ENCODE measurements at places on chromosomes 13 and 19. TPM values are rescaled to one million over a fixed set of nuclear protein-coding genes. Genes with fewer than 3 reads are reported as not detected.

UGGT2 gene
- not detected for polyA plus RNA-seq

SPIB gene
- 0.52 TPM for polyA plus RNA-seq

ZNF836 gene
- 17.1 TPM for polyA plus RNA-seq

GRCh38 chr19:23071147-23071511 lies 45.7 kb upstream of the ZNF730 start:
- H3K27me3 ChIP-seq = no peaks in the 10 kb centered on the region
- no peak overlapping the region for H3K4me3 ChIP-seq
- no peak for DNase-seq
- H3K27ac ChIP-seq = no peak overlapping the region
- no peaks in the 10 kb centered on the region for H3K4me1 ChIP-seq

GRCh38 chr19:49338691-49339300 lies 3.6 kb downstream of the CD37 start:
- H3K36me3 ChIP-seq = peaks cover 14% of the 10 kb centered on the region
- H3K4me1 ChIP-seq = peaks cover 33% of the 10 kb centered on the region
- no peak overlapping the region for H3K27ac ChIP-seq
- no peaks in the 10 kb centered on the region for H3K27me3 ChIP-seq
- H3K4me3 ChIP-seq = no peak overlapping the region
- no peak for DNase-seq

DNA sequence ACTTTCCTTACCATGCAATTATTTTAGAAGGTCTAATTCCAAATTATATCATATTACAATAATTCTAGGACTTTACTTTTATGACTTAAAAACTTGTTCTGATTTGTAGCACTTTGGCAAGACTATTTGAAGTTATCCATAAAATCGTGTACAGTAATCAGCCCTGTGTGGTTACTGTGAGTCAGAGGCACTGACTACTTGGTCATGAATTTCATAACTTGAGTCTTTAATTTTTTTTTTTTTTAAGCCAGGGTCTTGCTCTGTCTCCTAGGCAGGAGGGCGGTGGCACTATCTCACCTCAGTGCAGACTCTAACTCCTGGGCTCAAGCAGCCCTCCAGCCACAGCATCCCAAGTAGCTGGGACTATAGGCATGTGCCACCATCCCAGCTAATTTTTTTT lies 1319.2 kb upstream of the SLC10A2 start:
- H3K4me1 ChIP-seq = no peaks in the 10 kb centered on the region
- H3K4me3 ChIP-seq = no peak overlapping the region
- no peak overlapping the region for H3K27ac ChIP-seq
- H3K36me3 ChIP-seq = no peaks in the 10 kb centered on the region
- no peaks in the 10 kb centered on the region for H3K27me3 ChIP-seq
